ENCODE measurements at places on chromosomes 12 and 14. TPM values are rescaled to one million over a fixed set of nuclear protein-coding genes. Genes with fewer than 3 reads are reported as not detected.
A peak's percentile ranks its signal among the peaks of the same experiment; 100 is the strongest.

DNA sequence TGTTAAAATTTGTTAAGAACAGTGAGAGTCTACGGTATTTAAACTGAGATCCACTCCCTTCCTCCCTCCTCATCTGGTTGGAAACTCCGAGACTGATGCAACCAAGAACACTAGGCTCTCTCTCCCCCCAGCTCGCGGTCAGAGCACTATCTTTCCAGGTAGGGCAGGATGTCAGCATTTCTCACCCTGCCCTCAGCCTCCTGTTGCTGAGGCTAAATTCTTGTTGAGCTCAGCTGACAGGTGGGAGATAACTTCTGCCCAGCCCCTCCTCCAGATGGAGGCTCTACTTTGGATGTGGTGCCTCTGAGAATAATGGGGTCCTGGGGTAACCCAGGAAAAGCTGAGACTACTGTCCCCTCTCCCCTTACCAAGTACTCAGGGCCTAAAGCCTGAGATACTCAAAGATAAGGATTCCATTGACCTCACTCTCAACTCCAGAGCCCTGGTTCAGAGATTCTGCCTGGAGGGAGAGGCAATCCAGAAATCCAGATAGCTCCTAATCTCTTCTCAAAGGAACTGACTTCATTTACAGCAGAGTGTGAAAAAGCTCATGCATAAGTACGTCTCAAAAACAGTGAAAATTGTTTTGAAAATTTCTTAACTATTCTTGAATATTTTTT is 110.1 kb downstream of the EML5 start:
- no peak for DNase-seq
- no peak overlapping the region for H3K27ac ChIP-seq
- no peaks in the 10 kb centered on the region for H3K4me1 ChIP-seq
- no peaks in the 10 kb centered on the region for H3K27me3 ChIP-seq

GRCh38 chr12:25625146-25625545 is 72.1 kb upstream of the LMNTD1 start:
- H3K4me3 ChIP-seq = no peak overlapping the region
- no peak for DNase-seq
- no peaks in the 10 kb centered on the region for H3K36me3 ChIP-seq
- no peaks in the 10 kb centered on the region for H3K27me3 ChIP-seq
- no peak overlapping the region for H3K27ac ChIP-seq

Gene TSPAN11
- 0.05 TPM for total RNA-seq

DNA sequence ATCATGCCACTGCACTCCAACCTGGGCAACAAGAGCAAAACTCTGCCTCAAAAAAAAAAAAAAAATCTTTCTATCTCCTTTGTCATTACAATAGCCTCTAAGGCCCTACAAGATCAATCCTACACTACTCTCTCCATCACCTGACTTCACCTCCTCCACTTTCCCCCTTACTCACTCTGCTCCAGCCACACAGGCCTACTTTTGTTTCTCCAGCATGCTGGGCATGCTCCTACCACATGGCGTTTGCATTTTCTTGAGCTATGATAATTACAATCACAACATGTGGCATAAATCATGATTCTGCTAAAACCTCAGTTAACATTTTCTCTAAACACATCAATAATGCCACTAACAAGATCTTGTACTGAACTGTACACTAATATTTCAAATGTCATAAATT is 7.8 kb downstream of the PPP1R13B start:
- H3K4me3 ChIP-seq = no peak overlapping the region
- no peak overlapping the region for H3K27ac ChIP-seq
- no peaks in the 10 kb centered on the region for H3K27me3 ChIP-seq
- no peaks in the 10 kb centered on the region for H3K36me3 ChIP-seq
- DNase-seq = no peak
- H3K4me1 ChIP-seq = no peaks in the 10 kb centered on the region

DNA sequence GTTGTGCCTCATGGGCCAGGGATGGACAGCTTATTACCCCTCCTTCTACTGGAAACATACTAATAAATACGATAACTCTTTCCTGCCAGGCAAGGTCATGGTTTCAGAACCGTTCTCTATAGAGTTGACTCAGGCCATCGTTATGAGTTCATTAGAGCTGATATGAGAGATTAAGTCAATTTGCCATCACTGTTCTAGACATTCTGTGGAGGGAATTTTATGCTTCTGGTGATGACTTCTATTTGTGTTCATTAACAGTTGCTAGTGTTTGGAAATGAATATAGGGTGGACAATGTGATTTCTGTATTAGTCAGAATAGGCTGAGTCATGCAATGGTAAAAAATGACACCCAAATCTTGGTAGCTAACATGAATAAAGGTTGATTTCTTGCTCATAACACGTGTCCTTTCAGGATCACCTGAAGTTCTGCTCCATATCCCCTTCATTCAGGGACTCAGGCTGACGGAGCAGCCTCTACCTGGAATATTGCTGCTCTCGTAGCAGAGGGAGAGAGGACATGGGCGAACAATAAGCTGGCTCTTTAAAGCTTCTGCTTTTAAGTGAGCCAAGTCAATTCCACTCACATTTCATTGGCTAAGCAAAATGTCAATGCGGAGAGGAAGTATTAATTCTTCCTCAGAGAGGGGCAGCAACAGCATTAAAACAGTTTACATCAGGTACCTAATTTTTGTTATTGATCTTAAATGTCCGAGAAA is 18.5 kb upstream of the TBPL2 start:
- H3K36me3 ChIP-seq = no peaks in the 10 kb centered on the region
- no peaks in the 10 kb centered on the region for H3K27me3 ChIP-seq
- DNase-seq = no peak
- no peak overlapping the region for H3K27ac ChIP-seq
- H3K4me3 ChIP-seq = no peak overlapping the region

GRCh38 chr12:122123761-122124145 is 45.2 kb downstream of the MLXIP start:
- H3K36me3 ChIP-seq = no peaks in the 10 kb centered on the region
- DNase-seq = no peak
- no peak overlapping the region for H3K27ac ChIP-seq
- H3K4me1 ChIP-seq = no peaks in the 10 kb centered on the region
- H3K27me3 ChIP-seq = no peaks in the 10 kb centered on the region
- no peak overlapping the region for H3K4me3 ChIP-seq

GRCh38 chr12:107607464-107608392 is 77.9 kb upstream of the PWP1 start:
- H3K27ac ChIP-seq = no peak overlapping the region
- H3K27me3 ChIP-seq = no peaks in the 10 kb centered on the region
- H3K36me3 ChIP-seq = no peaks in the 10 kb centered on the region
- H3K4me1 ChIP-seq = no peaks in the 10 kb centered on the region

DNA sequence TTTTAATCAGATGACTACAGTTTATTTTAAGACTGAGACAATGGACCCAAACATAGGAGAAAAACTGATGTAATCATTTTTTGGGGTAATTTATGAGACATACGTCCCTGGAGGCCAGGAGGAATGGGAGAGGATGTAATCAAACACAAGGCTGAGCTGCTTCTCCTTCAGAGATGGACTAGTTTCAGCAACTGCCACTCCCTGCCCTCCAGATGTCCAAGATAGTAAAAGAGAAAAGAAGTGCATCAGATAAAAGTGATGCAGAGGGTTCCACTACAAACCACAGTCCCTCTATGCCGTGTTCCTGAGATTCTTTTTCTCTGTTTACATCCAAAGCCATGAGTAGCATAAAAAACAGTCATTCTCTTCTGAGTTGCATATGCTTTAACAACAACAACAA is 101.1 kb downstream of the DACT1 start:
- DNase-seq = no peak
- no peak overlapping the region for H3K4me3 ChIP-seq
- no peaks in the 10 kb centered on the region for H3K36me3 ChIP-seq

Gene PLEKHG7
- total RNA-seq = 1.3 TPM

Gene AKAP6
- 5.3 TPM for total RNA-seq

GRCh38 chr12:24948757-24949722 is at the start of gene BCAT1:
Gene BCAT1, minus strand, starts transcription at chr12:24949101. Its CDS starts 169 bp downstream, at chr12:24948932.
- H3K4me1 ChIP-seq = peaks cover 52% of the 10 kb centered on the region
- H3K27ac ChIP-seq = peak within 1 kb of the TSS; percentile 97
- DNase-seq = no peak
- no peaks in the 10 kb centered on the region for H3K36me3 ChIP-seq
- H3K4me3 ChIP-seq = peak within 1 kb of the TSS; percentile 85
- H3K27me3 ChIP-seq = no peaks in the 10 kb centered on the region

DNA sequence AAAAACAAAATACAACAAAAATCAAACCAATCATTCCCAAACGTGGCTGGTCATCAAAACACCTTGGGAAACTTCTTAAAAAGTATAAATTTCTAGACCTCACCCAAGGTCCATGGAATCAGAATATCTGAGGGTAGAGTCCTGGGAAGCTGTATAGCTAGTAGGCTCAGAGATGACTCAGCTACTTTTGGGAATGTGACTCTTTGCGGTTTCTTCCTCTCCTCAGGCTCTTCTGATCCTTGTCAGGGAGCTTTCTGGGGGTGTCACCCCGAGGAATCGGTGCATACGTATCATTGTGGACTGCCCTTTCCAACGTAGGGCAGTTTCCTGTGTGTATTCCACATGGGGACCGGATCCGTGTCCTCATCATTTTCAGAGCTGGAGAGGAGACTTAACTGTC is 14.8 kb downstream of the JDP2 start:
- H3K27ac ChIP-seq = no peak overlapping the region
- no peak overlapping the region for H3K4me3 ChIP-seq
- no peaks in the 10 kb centered on the region for H3K27me3 ChIP-seq
- DNase-seq = no peak
- H3K36me3 ChIP-seq = no peaks in the 10 kb centered on the region
- H3K4me1 ChIP-seq = peaks cover 21% of the 10 kb centered on the region

DNA sequence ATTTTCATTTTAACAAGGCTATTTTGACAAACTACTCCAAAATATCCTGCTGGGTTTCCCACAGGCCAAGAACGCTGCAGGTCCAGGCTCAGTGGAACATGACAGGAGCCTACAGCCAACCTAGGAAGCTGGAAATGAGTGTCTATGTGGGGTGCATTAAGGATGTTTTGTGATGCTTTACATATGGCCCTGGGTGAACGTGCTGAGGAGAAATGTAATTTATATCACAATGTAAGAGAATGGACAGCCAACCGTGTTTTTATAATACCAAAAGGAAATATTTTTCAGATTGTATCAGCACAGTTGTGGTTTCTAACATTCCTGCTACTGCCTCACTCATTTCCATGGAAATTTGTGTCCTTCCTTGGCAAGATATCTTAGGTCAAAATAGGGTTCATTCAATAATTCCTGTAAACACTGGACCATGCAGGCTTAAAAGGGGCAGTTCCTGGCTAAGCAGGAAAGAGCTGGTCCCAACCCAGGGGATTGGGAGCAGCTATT is 51.5 kb downstream of the ST8SIA1 start:
- H3K4me3 ChIP-seq = no peak overlapping the region
- no peaks in the 10 kb centered on the region for H3K4me1 ChIP-seq
- DNase-seq = no peak
- H3K27ac ChIP-seq = no peak overlapping the region

- peak overlapping the region; percentile 41 for H3K4me3 ChIP-seq
- peak; percentile 40 for DNase-seq
- H3K4me1 ChIP-seq = peaks cover 34% of the 10 kb centered on the region
Measured at GRCh38 chr12:68236421-68237059, 10.9 kb upstream of the IL26 start.

- DNase-seq = no peak
- no peaks in the 10 kb centered on the region for H3K27me3 ChIP-seq
- H3K36me3 ChIP-seq = no peaks in the 10 kb centered on the region
- no peak overlapping the region for H3K27ac ChIP-seq
- no peak overlapping the region for H3K4me3 ChIP-seq
Measured at GRCh38 chr12:124236625-124237031, 58.3 kb upstream of the RFLNA start.

Gene PDZRN4
- not detected for total RNA-seq

- H3K4me1 ChIP-seq = no peaks in the 10 kb centered on the region
- no peak for DNase-seq
- no peaks in the 10 kb centered on the region for H3K36me3 ChIP-seq
- H3K27ac ChIP-seq = no peak overlapping the region
Measured at GRCh38 chr12:69966409-69966808, 141.4 kb downstream of the MYRFL start.

DNA sequence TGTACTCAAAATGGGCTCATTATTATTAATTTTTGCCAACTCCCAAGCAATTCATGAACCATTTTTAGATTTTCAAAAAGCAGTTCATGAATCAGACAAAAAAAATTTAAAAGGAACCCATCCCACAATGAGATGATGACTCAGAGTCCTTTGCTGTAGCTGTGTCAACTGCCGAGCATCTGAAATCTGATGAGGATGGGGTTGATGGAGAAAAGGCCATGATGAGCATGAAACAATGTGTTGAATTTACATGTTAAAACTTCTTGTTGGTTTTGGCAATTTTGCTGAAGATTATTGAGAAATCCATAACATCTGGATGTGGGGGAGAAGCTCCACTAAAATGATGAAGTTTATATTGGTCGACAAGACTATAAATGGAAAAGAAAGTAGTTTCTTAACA is 378.0 kb downstream of the FOXG1 start:
- H3K4me1 ChIP-seq = no peaks in the 10 kb centered on the region
- no peak overlapping the region for H3K27ac ChIP-seq
- DNase-seq = no peak
- no peaks in the 10 kb centered on the region for H3K36me3 ChIP-seq

Gene ARHGDIB
- total RNA-seq = 796 TPM

GRCh38 chr14:75277008-75277814 is 1.4 kb upstream of the FOS start:
- H3K4me1 ChIP-seq = peaks cover 17% of the 10 kb centered on the region
- peaks cover 31% of the 10 kb centered on the region for H3K27me3 ChIP-seq
- H3K27ac ChIP-seq = no peak overlapping the region
- DNase-seq = no peak
- H3K36me3 ChIP-seq = no peaks in the 10 kb centered on the region

Gene GPR137C
- total RNA-seq = 0.72 TPM

GRCh38 chr12:112007945-112008344 is 5.0 kb downstream of the TMEM116 start:
- peaks cover 25% of the 10 kb centered on the region for H3K4me1 ChIP-seq
- no peak for DNase-seq
- peak overlapping the region; percentile 7 for H3K4me3 ChIP-seq

GRCh38 chr12:11947213-11947612 is 123.5 kb upstream of the BCL2L14 start:
- no peaks in the 10 kb centered on the region for H3K4me1 ChIP-seq
- H3K27ac ChIP-seq = no peak overlapping the region
- no peak for DNase-seq
- no peaks in the 10 kb centered on the region for H3K36me3 ChIP-seq

DNA sequence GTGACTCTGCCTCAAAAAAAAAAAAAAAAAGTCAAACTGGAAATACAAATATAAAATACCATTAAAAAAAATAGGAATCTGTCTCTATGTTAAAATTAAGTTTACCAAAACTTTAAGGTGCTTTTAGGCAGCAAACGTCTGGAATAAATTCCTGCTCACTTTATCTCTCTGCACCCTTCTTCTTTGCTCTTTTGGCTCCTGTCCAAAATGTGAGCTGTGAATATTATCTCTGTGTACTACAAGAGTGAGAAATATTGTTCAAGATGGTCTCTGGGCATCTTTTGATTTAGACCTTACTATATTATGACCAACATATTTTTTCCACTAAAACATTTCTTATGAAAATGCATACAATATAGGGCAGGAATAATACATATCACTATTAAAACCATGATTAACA is 63.7 kb downstream of the PUS7L start:
- no peaks in the 10 kb centered on the region for H3K4me1 ChIP-seq
- H3K36me3 ChIP-seq = no peaks in the 10 kb centered on the region
- H3K27me3 ChIP-seq = no peaks in the 10 kb centered on the region
